ENCODE measurements at places on chromosomes 4 and X. TPM values are rescaled to one million over a fixed set of nuclear protein-coding genes. Genes with fewer than 3 reads are reported as not detected.

The ZFP42 gene
- 0.96 TPM for polyA plus RNA-seq

The CXCR3 gene
- polyA plus RNA-seq, result 0.17 TPM

The DGKK gene
- 9.7 TPM for polyA plus RNA-seq

The UGT2A1 gene
- 0.40 TPM for polyA plus RNA-seq

The CT47B1 gene
- not detected for polyA plus RNA-seq

The UCHL1 gene
- 118 TPM for polyA plus RNA-seq

The WDR17 gene
- polyA plus RNA-seq, result 6.0 TPM

The MAGEC1 gene
- polyA plus RNA-seq, result not detected

The LRRC66 gene
- 0.74 TPM for polyA plus RNA-seq

DNA sequence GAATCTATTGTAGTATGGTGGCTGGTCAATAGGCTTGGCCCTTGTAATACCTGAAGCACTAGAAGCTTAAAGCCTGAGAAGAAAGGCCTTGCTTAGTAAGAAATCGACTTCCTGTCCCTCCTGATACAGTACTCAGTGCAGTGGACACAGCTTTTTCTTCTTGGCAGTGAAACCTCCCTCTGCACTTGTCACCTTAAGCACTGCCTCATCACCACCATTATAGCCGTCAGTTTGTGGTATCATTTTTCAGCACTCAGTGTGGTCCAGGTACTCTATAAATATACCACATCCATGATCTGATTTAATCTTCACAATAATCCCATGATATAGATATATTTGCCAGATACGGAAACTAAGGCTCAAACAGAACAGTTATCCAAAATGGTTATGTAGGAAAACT is 75.2 kb downstream of the PALLD start:
- DNase-seq, result no peak

- DNase-seq, result no peak
Measured at GRCh38 chrX:7119950-7120877, 27.3 kb upstream of the STS start.

- DNase-seq, result no peak
Measured at GRCh38 chrX:97402903-97403302, 519.2 kb downstream of the RPA4 start.

GRCh38 chr4:55568905-55569504 is 22.3 kb upstream of the CLOCK start:
- no peak for DNase-seq

DNA sequence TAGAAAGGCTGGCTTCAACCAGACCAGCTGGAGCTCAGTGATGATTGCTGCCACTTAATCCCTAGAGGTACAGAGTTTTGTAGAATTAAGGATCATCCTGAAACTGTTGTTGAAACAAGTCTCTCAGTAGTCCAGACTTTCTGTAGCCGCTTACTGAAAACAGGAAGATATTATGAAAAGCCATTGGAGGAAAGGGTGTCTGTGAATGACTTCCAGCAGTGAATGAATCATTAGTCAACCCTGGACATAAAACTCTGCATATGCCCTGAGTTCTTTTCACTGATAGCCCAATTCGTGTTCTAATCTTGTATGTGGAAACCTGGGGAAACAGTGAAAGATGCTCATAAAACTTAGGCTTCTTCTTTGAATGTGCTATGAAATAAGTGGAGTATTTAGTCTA is 14.8 kb downstream of the HOPX start:
- no peak for DNase-seq

- DNase-seq, result no peak
Measured at GRCh38 chr4:122305853-122306252, 73.0 kb upstream of the ADAD1 start.

GRCh38 chr4:74919783-74920182 is 13.1 kb upstream of the PARM1 start:
- no peak for DNase-seq

- DNase-seq, result peak; percentile 1
Measured at GRCh38 chrX:105882581-105883275, 60.4 kb downstream of the NRK start.

GRCh38 chr4:83599183-83599582 is 63.3 kb downstream of the GPAT3 start:
- DNase-seq, result no peak

DNA sequence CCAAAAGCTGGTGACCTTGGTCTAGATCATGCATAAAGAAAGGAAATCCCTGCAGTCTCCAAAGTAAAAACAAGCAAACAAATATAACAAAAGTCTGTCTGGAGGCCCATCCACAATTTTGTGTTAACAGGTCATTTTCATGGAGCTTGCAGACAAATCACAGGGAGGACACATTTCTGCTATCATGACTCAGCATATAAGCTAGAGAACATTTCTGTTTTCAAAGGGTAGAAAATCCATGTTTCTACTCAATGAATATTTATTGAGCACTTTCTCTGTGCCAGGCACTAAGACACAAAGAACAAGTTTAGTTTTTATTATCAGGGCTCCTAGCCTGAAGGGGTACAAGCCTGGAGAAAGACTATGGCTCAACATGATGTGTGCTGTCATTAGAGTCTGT is 71.1 kb downstream of the PARM1 start:
- DNase-seq, result no peak

DNA sequence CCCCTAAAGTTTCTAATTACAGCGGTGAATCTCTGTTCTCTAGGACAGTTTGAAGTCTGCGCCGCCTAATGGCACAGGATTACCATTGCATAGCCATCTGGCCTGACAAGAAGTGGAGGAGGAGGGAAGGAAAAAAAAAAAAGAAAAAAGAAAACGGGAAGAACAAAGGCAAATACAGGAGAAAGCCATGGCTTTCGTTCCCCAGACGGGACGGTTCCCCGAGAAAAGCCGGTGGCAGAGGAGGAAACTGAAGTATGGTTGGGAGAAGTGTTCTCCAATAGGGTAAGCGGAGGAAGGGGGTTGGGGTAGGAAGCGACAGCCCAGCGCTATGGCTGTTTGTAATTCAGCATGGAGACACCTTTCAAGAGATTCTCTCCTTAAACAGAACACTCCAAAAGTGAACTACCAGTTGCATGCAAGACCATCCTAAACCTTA is 80.8 kb downstream of the HMGN5 start:
- DNase-seq, result peak; percentile 47

DNA sequence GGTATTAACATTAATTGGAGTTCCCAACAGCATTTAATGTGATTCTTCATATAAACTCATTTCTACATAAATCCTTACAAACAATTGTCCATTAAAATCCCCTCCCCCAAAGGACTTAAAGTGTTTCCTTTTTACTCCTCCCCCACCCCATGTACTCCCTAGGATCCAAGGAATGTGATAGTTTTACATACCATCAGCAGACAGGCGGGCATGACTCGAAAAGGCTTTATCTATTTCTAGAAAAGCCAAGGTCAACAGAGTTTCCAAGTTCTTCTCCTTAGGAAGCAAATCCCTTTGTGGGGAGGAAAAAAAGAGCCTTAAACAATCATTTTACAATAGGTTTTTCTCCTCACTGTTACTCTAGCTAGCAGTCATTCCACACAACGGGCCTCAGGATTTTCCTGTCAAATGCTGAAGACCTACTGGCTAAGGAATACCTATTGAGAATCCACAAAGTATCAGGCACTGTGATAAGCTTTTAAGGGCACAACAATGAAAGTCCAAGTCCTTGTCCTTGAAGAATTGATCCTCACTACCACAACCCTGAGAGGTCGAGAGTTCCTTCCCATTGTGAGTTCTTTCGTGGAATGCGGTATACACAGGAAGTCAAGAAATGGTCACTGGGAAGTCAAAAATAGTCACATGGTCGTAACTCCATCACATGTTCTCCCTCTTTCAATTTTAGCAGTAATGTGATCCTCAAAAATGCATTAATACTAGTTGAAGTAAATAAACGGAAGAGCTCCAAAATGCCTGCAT is 7.2 kb downstream of the PPM1K start:
- DNase-seq, result no peak

DNA sequence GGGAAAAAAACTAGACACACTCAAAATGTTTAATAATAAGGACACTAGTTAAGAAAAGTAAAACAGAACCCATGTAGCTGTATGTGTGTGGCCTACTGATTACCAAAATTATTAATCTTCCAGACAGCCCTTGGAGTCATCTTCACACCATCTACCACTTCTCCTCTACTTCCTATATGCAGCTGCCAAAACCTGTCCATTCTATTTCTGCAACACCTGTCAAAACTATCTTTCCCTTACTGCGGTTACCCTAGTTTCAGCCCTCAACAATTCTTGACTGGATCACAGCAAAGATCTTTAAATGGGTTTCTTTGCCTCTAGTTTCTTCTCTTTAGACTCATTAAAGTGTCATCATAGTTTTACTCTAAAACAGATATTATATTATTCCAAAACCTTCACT is 72.6 kb downstream of the GPR82 start:
- DNase-seq, result no peak

DNA sequence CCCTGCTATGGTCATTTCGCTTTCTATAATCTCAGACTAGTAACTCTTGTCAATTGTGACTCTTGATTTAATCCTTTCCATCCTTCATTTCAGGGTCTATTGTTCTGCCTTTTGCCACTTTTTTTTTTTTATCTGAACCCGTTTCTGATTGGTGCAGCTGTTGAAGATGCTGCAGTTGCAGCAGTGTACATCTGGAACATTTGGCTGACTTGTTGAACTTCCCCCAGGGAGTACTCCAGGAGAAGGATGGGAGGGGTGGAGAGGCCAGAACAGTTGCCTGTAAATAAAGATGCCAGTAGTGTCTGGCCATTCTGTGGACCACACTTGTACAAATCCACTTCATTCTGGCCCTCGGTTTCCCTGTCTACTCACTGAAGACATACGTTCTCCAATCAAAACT is 1.0 kb upstream of the EDA start:
- no peak for DNase-seq

GRCh38 chrX:1649621-1650020 is 34.8 kb downstream of the ASMT start:
- no peak for DNase-seq

GRCh38 chr4:23835774-23836478 is 53.9 kb downstream of the PPARGC1A start:
- no peak for DNase-seq

- no peak for DNase-seq
Measured at GRCh38 chr4:128244379-128244778, 43.2 kb downstream of the PGRMC2 start.

GRCh38 chr4:41072021-41072777 is 142.1 kb downstream of the APBB2 start:
- DNase-seq, result no peak

DNA sequence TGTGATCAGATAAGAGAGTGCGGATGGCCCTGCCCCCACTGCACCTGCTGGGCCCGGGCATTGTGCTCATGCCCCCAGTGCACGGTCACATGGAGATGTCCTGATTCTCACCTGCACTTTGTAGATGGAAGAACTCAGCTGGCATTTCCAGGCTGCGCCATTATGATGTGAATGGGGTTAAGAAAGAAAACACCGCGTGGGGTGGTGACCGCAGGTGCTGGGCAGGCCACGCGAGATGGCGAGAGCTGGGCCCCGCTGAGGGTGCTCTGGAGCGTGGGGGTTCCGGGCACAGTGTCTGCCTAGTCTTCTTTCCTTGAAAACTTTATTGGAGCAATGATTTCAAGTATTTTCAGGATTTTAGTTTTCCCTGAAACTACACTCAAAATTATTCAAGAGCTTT is 17.8 kb upstream of the HGFAC start:
- DNase-seq, result no peak

GRCh38 chr4:118337954-118338353 is 14.8 kb downstream of the PRSS12 start:
- DNase-seq, result no peak

GRCh38 chrX:150566734-150567182 is 1.7 kb upstream of the MTM1 start:
- no peak for DNase-seq

GRCh38 chrX:130577431-130577830 is 175.6 kb downstream of the RBMX2 start:
- DNase-seq, result no peak

- DNase-seq, result no peak
Measured at GRCh38 chrX:40571600-40571999, 9.2 kb upstream of the ATP6AP2 start.

DNA sequence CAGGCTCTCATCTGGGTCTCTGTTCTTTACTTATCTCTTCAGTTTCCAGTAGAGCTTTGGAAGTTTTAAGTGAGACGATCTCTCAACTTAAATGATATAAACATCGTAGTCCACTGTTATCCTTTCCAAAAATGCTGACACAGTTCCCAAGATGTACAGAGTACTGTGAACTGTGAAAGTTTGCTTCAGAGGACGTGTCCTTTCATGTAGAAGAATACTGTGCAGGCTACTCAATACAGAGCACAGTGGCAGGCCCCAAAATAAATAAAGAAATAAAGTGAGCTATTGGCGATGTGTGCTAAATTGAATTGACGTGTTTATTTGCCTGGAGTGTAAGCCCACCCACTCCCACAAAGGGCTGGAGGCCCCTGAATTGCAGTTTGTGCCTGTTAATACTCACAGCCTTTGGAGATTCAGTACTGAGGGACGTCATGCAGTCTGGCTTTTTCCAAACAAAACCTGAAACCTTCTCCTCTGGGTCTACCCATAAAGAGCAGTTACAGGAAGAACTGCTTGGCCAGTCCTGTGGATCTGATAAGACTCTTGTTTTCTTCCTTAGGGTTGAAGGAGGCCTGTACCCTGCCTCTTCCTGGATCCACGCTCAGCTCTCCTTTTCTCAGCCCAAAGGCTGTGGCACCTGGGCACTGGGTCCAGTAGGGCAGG is 66.1 kb downstream of the SOWAHB start:
- DNase-seq, result no peak

DNA sequence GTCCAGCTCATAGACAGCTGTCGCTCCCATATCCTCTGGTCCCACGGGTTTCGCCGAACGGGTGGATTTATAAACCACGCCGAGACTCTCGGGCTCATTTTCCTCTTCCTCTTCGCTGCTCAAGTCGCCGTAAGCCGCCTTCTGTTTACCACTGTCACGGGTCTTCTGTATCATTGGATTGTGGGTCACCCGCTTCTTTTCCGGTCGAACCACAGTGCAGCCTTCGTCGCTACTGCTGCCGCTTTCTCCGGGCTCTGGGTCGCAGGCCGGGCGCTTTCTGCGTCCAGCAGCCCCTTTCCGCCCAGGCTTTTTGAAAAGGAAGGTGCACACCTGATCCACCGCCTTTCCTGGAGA is 311 bp downstream of the RNF113A start:
- DNase-seq, result no peak

GRCh38 chr4:68271851-68272357 is 26.4 kb upstream of the TMPRSS11B start:
- peak; percentile 40 for DNase-seq

GRCh38 chrX:149628280-149628679 is 3.3 kb downstream of the TMEM185A start:
- DNase-seq, result no peak

DNA sequence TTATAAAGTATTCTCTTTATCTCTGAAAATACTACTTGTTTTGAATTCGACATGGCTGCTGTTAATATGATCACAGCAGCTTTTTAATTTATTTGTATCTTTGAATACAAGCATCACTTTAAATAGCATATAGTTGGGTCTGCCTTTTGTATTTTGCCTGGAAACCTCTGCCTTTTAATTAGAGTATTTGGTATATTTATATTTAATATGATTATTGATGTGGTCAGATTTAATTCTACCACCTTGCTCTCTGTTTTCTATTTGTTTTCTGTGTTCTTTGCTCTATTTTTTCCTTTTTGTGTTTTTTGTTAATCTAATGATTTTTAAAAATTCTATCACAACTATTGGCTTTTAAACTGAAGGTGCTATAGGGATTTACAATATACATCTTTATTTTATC is 21.7 kb downstream of the STK32B start:
- DNase-seq, result no peak

Measured in right renal cortex interstitium (tissue), 3 donors.